Activated T-cell treated with anti-CD3 and anti-CD28 coated beads, Interleukin-2, amount 50 U/mL, for 24 hours (primary cell): ENCODE measurements at places on chromosomes 5 and 9.

GRCh38 chr9:108099854-108100253 is 610.3 kb upstream of the KLF4 start:
- DNase-seq: no peak

- no peak for DNase-seq
These were observed 687.0 kb downstream of the CETN3 start for GRCh38 chr5:89722538-89722937.

DNA sequence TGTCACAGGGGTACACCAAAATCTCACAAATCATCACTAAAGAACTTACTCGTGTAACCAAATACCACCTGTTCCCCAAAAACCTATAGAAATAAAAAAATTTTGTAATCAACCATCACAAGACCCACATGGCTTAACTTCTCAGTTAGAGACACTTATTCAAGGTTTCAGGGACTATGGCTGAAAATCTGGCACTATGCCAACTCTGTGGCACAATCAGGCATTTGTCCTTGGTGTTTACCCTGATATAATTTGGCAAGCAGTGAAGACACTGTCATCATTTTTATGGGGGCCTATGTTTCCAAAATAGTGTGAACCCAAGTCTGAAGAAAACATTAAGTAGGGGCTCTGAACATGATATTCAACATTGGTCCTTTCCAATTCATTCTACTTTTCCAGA is 59.0 kb downstream of the ZNF622 start:
- no peak for DNase-seq

- DNase-seq: no peak
These were observed 69.0 kb downstream of the SCAMP1 start for GRCh38 chr5:78429332-78429980.

- DNase-seq: no peak
These were observed 11.3 kb downstream of the WWC1 start for GRCh38 chr5:168302785-168303184.

DNA sequence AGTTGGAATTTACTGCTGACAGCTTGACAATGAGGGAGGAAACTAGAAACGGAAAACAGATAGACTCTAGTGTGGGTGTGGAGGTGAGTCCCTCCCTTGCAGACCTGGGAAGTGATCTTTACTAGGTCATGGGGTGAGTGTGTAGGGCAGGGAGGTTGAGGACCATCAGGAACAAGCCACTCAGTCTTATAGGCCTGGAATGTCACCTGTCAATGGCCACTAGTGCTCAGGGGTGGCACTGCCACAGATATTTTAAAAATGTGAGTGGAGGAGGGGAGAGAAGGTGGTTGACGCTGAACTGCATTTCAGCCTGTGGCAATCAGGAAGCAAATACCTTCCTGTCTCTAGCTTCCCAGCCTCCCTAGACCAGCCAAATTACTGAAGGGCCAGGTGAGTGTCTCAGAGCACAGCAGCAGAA is 9.0 kb downstream of the OR2S2 start:
- DNase-seq: no peak

DNA sequence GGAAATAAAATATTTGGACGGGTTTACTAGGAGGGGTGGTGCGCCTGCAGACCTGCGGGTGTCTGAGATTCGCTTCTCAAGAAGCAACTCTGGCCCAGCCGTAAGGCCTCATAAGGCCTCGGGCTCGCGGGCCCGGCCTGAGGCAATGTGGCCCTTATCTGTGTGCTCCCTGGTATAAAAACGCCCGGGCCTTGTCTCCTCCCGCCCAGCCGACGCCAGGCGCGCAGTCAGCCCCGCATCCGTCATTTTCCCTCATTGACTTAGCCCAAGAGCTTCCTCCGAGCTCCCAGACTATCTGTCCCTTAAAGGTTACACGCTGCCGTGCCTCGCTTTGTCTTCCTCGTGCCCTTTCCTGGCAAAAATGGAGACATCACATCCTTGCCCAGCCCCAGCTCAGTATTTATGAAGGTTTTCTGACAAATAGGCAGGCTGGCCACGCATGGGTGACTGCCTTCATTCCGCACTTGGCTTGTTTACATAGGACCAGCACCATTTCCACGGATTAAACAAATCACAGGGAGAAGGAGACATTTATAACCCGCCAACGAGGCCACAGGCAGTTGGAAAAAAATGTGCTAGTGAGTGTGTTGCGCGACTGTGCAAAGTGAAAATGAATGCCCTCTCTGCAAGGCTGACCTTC is 74.5 kb upstream of the TBCA start:
- DNase-seq: no peak

GRCh38 chr9:101582553-101582952 is 12.2 kb downstream of the PPP3R2 start:
- no peak for DNase-seq

GRCh38 chr5:121399879-121400278 is 451.8 kb upstream of the FTMT start:
- no peak for DNase-seq

- DNase-seq: no peak
These were observed 23.1 kb downstream of the SMAD5 start for GRCh38 chr5:136155761-136156160.

DNA sequence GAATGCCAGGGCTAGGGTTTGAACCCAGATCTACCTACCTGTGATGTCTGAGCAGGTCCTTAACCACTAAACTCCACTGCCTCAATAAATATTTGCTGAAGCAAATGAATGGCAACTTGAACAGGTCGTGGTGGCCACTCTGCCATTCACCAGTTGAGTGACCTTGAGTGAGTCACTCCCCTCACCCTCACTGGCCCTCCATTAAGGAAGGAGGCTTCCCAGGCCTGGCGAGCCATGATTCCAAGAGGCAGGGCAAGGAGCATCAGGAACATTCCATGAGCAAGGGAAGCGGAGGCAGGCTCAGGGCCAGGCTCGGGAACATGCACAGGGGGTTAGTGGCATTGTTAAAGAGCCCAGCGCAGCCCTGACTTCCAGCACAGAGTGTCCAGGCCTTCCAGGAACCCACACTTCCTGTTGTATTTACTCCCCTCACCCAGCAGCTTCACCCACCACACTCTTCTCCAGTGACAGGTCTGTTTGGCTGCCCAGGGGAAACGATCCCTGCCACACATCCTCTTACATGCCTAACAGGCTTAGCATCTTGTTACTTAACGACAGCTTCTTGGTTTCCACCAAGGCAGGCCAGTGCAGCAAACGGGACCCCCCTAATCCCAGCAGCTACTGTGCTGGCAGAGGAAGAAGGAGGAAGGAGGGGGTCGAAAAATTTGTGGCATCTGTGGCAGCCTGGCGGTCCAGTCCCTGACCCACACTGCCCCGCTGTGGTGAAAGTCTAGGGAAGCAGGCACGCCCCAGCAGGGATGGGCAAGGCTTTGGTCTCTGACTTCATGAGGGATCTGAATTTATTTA is 43.7 kb upstream of the TTC1 start:
- DNase-seq: peak; percentile 57

DNA sequence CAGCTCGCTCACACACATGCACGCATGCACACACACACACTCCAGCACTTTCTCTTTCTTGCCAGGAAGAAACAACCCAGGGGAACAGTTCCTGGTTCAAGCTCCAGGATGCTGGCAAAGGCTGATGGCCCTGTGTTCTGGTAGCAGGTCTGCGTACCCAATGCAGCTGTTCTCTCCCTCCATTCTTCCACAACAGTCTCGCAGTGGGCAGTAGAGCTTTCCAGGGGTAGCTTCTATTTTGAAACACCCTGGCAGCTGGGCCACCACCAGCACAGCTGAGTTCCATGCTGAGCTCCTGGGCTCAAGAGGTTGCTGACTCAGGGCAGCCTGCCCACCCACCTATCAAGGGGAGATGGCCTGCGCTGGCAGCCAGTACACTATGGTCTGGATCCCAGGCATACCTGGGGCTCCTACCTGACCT is 4.7 kb downstream of the VDAC1 start:
- no peak for DNase-seq
